ENCODE measurements at places on chromosomes 1 and 21. TPM values are rescaled to one million over a fixed set of nuclear protein-coding genes. Genes with fewer than 3 reads are reported as not detected.

C1orf94 gene
- not detected for total RNA-seq

NUDT4B gene
- total RNA-seq: 0.37 TPM

SPATA46 gene
- total RNA-seq: not detected

GCSAML gene
- not detected for total RNA-seq

NBPF6 gene
- total RNA-seq: not detected

OR10J1 gene
- not detected for total RNA-seq

LRRC53 gene
- not detected for total RNA-seq

SERTAD4 gene
- total RNA-seq: 0.89 TPM

MROH9 gene
- total RNA-seq: not detected

DCDC2B gene
- total RNA-seq: not detected

Measured in A549 treated with RU486 at 1 μM for 4 hours (cell line).